Tibial nerve (tissue), 4 donors: ENCODE measurements at places on chromosomes 6 and 20. TPM values are rescaled to one million over a fixed set of nuclear protein-coding genes. Genes with fewer than 3 reads are reported as not detected.
A peak's percentile ranks its signal among the peaks of the same experiment; 100 is the strongest.

MATN4 gene
- not detected for total RNA-seq

EPHA7 gene
- 1.5 TPM for total RNA-seq

TMEM217 gene
- total RNA-seq, result 0.39 TPM

FAM83C gene
- total RNA-seq, result not detected

LY6G6C gene
- not detected for total RNA-seq

GABRR1 gene
- not detected for total RNA-seq

RIOK1 gene
- 25.2 TPM for total RNA-seq

CPNE5 gene
- 3.0 TPM for total RNA-seq

DLL1 gene
- total RNA-seq, result 6.7 TPM

ALDH5A1 gene
- total RNA-seq, result 12.0 TPM

GRCh38 chr6:57268294-57268640 lies 46.2 kb upstream of the RAB23 start:
- DNase-seq, result no peak

DNA sequence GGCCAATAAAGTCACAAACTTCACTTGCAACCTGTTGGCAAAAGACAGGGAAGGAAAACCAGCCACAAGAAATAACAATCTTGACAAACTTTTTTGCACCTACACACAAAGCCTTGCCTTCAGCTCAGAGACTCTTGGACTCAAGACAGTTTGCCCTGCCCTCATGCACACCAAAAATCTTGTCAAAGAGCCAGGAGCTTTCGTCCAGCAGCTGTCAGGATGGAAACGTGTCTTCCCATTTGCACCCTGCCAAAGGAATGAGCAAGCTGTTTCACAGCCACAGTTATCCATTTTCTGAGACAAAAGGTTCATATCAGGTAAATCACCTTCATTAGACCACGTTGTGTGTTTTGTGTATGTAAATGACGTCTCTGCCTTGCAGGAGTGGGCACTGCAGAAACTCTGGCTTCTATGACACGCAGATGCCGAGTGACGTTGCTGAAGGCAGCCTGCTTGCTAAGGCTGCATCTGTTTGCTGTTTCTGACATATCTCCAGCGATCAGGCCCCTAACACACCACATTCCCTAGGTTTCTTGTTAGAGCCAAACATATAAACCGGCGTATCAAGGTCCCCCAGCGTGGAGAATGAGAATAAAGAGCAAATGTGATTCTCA lies 193.4 kb downstream of the SYNDIG1 start:
- DNase-seq, result no peak

DNA sequence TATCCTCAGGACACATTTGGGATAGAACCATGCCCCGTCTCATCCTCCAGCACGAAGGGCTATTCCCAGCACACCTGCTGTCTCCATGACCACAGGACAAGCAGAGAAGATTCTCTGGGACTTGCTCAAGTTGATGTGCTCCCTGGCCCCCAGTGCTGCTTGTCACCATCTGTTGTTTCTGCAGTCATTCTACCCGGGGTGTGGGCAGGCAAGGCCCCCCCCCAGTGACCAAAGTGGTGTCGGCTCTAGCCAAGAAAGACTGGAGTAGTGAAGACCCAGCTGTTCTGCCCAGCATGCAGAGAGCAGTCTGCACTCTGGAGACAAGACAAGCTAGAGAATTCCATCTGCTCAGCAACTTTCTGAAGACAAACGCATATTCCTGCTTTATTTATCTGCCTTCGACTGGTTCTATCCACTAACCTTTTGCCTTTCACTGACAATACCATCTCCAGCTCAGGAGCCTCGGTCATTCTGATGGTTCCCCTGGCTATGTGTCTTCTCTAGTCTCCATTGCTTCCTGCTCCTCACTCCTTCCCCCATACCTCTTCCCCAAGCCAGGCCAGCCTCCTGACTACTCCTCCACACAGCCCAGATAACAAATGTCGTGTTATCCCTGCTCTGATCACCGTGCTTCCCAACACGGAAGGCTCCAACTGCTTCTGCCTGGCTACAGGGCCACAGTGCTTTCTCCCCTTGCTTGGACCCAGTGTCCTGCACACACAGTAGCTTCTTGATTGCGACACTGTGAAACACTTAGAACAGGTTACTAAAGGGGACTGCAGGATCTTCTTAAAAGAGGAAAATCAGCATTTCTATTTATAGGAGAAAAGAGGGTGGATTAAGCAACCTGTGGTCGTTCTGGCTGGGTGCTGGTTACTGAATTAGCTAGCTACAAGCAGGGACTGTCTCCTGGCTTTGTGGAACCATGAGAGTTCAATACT lies 86.7 kb upstream of the EMILIN3 start:
- no peak for DNase-seq

DNA sequence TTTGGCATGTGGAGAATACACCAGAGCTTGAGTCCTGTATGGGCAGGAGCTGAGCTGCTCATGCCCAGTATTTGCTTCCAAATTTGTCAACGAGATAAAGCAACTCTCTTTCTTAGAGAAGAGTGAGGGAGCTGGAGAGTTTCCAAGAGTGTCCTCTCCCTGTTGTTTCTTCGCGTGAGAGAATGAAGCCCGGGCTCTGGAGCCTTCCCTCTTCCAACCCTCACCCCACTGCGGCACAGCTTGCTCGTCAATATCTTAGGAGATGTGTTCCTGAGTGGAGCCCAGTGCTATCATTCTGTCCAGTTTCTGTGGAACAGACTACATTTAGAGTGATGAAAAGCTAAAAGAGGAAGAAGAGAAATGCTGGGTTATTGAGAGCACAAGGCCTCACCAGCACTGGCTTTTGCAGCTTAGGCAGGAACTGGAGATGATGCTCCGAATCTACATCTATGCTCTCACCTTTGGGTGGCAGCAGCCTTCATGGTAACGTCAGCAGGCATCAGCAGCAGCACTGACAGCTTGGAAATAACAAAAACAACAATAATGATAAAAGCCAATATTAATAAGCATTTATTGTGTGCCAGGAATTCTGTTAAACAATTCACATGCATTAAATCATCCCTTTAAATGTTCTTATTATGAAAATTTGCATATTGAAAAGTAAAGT lies 66.5 kb upstream of the TFB1M start:
- no peak for DNase-seq

- no peak for DNase-seq
Observed at GRCh38 chr6:106988664-106989063, 14.1 kb upstream of the CD24 start.

- DNase-seq, result no peak
Observed at GRCh38 chr20:51666126-51666525, 102.1 kb downstream of the ATP9A start.

GRCh38 chr6:98067375-98067774 lies 767.0 kb upstream of the POU3F2 start:
- no peak for DNase-seq

GRCh38 chr6:131124336-131125071 lies 10.8 kb upstream of the AKAP7 start:
- no peak for DNase-seq

DNA sequence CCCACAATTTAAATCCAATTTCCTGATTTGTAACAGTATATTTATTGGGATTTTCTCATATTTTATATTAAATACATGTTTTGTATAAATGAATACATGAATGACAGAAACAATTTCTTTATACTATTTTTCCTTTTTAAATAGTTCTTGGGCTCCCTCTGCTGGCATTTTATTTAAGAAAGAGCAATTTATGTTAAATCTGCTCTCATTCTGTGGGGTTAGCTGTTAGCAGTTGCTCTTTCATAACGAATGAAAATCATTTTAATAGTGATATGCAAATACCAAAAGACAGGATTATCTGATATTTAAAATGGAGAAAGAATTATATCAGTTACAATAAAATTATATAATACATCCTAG lies 118.3 kb downstream of the RALGAPA2 start:
- DNase-seq, result no peak

DNA sequence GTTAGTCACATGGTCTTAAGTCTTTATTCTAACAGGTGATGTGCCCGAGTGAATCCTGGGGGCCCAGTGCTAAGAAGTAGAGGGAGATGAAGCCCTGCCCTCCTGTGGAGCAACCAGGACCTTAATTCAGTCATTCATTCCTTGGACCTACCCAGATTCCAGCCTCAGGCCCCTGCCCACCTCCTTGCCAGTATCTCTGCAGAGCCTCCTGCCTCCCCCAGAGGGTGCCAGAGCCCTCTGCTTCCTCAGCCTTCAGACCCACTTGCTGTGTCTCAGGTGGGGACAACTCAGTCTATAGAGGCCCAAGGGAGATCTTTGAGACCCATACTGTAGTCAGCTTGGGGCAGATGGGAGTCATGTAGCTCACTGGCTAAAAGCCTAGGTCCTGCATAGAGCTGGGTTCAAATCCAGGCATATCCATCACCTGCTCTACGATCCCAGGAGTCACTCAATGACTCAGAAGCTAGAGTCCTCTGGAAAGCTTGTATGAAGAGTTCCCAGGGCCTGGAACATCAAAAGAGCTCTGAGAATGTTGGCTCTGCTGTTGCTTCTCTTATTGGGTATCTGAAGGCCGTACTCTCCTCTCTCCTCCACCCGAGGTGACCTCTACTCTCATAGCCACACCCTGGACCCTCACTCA lies 3.9 kb upstream of the SIGLEC1 start:
- no peak for DNase-seq

GRCh38 chr6:40477246-40478126 lies 109.7 kb downstream of the LRFN2 start:
- no peak for DNase-seq

DNA sequence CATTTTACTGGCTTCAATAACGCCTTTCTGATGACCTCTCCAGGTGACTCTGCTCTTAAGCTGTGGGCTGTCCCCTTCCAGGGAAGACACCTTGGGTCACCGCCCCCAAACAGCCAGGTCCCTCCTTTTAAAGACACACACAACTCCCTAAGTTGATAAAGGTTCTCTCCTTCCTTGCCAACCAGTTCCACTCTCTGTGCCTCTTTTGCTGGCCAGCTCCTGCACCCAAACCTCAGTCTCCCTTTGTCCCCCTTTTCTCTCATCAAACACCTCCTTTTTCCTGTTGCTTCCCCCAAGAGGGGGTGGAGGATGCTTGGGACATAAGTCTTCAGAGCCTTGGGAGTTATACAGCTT lies 1.0 kb downstream of the NCOA6 start:
- peak; percentile 13 for DNase-seq

- DNase-seq, result peak; percentile 61
Observed at GRCh38 chr6:85641897-85642773, 551 bp downstream of the SYNCRIP start.

DNA sequence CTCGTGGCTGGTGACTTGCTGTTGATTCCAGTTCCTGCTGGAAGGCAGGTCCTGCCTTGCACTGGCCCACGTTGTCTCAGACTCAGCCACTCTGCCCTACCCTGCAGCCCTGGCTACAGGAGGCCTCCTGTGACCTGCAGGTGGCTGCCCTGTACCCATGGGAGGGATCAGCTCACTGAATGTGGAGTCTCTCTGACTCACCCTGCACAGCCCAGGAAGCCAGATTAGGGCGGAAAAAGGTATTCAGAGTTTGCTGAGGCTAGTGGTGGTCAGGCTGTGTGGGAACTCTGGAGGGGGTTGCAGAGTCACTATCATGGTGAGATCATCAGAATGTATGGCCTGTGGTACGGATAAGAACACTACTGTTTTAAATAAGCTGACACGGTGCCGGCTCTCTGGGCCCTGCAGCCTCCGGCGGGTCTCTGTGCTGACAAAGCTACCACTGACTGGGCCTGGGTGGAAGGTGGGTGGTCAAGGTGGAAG lies 24.7 kb upstream of the PYGB start:
- no peak for DNase-seq

- no peak for DNase-seq
Observed at GRCh38 chr6:1436334-1437306, 47.2 kb downstream of the FOXF2 start.
